Forelimb muscle (tissue), 1 donor: ENCODE measurements at places on chromosomes 7 and 10. TPM values are rescaled to one million over a fixed set of nuclear protein-coding genes. Genes with fewer than 3 reads are reported as not detected.

Gene TECTB
- not detected for polyA plus RNA-seq

DNA sequence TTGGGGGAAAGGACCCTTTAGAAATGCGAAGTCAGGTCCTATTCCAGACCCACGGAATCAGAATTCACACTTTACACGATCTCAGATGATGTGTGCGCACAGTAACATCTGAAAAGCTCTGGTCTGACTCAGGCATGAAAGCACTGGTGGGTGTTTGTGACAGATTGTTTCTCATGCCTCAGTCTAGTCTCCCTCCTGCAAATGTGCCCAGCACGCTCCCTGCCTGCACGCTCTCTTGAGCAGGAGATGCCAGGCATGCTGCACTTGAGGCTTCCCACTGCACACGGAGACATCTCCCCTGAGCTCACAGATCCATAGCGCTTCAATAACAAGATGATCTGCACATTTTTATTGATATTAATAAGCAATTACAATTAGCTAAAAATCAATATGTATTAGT lies 23.6 kb upstream of the ZNF37A start:
- DNase-seq: no peak

GRCh38 chr10:33365301-33365700 lies 30.8 kb upstream of the NRP1 start:
- no peak for DNase-seq

GRCh38 chr10:71389768-71390460 lies 6.8 kb upstream of the CDH23 start:
- DNase-seq: no peak

- DNase-seq: no peak
These were observed 167.1 kb upstream of the INHBA start for GRCh38 chr7:41869997-41870396.

DNA sequence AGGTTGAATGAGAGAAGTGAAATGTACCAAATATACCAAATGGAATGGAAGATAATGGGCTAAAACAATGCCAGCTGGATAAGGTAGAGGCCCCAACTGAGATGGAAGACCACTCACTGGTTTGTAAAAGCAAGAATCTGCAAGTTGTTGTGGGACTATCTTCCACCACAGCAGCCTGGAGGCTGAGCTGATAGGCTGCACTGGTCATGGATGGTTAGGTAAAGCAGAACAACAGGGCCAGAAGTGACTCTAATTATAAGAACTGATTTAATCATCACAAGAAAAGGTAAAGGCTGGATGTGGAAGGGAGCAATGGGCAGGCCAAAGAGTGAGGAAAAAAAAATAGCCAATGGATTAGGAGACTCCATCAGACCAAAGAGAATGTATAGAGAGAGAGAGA lies 11.8 kb downstream of the TFEC start:
- DNase-seq: no peak

GRCh38 chr10:44153918-44154670 lies 230.8 kb downstream of the CXCL12 start:
- DNase-seq: no peak
